ENCODE measurements at places on chromosomes 3 and 15.

- DNase-seq = no peak
Observed at GRCh38 chr3:159619341-159619885, 369.2 kb upstream of the IL12A start.

GRCh38 chr15:31391687-31392671 is 65.3 kb downstream of the KLF13 start:
- DNase-seq = peak; percentile 46

- DNase-seq = peak; percentile 43
Observed at GRCh38 chr3:119810018-119810435, 28.1 kb downstream of the NR1I2 start.

DNA sequence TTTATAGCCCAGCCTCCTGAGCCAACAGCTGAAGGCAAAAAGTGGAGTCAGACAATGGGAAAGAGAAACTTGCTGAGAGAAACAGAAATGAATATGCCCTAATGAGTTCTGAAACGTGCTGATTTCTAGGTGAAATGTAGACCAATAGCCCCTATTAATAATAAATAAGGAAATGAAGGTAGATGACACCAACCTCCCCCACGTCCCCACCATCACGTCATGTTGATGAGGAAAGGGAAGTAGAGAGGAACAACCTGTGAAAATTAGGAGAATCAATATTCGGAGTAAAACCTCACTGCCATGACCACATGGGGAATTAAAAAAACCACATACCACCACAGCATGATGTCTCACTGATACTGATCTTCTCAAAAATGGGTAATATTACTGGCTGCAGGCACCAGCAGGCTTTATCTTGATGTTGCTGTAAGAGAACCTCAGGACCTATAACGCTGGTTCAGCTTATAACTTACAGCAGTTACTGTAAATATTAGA is 64.0 kb downstream of the KAT2B start:
- DNase-seq = peak; percentile 31

DNA sequence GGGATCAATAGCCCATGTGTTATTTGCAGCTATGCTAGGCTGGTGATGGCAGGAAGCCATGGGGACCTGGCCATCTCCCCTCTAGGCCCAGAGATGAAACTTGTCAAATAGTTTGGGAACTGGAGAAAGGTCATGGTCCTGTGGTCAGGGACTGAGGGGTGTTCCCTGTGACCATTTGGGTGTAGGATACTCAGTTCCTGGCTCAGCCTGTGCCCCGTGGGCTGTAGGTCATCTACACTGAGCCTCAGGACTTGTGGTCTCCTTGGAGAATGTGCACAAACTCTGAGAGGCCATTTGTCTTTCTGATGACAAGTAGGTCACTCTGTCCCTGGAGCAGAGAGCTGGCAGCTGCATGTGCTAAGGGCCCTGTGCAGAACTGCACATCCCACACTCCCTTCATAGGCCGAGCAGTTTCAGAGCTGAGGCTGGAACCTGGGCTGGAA is 17.5 kb downstream of the GASK1A start:
- DNase-seq = no peak

- no peak for DNase-seq
Observed at GRCh38 chr3:146491303-146491702, 21.9 kb upstream of the PLSCR2 start.

DNA sequence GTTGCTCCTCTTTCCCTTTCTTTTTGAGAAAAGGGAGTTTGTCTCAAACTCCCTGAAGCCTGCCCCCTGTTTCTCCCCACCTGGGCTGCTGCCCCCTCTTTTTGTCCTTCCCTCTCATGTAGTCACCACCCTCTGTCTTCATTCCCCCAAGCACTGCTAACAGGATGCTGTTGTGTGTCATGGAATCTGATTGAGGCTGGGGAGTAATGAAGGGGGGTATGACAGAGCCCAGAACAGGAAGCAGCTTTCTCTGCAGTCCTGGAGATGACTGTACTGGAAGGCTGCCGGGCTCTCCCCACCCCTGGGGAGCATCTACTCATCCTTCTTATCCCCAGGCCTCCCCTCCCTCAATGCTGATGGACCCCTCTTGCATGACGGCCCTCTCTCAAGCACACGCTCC is 181.6 kb downstream of the ABHD5 start:
- DNase-seq = no peak

DNA sequence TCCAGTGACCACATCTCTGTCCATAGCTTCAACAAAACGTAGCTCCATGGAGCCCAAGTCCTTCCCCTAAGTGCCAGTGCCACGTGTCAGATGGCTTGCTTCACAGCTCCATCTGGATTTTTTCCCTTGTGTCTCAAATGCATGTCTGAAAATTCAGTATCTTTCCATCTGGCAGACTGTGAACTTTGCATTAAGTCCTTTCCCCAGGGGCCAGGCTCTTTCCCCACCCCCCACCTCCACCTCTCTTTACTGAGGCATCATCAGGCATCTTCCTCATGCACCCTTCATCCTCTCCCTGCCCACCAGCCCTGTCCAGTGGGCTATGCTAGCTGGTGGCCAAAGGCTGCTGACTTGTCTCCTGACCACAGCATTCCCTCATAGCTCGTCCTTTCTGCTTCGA is 53.7 kb downstream of the PDIA5 start:
- no peak for DNase-seq
